ENCODE measurements at places on chromosomes 6 and 20. TPM values are rescaled to one million over a fixed set of nuclear protein-coding genes. Genes with fewer than 3 reads are reported as not detected.

Gene CFAP206
- not detected for total RNA-seq

DNA sequence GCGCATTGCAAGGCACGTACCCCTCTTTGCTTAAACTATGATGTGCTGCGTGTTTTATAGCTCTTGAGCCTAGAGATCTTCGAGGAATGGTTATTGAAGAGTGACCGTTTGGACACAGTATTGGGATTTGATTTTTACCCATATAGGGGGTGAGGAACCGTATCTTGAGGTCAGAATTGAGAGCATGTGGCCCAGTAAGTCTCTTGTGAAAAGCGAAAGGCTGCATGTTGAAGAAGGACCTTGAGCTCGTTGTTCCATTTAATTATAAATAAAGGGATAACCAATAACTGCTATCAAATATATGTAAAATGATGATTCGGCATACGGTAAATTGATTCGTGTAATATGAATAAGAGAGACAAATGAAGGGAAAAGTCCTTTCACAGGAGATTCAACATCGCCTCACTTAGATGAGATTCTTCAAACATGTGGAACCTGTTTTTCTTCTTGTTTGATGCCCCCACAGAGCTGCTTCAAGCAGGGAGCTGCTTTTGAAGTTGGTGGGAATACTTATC lies 66.6 kb downstream of the AKAP12 start:
- H3K4me1 ChIP-seq, result no peaks in the 10 kb centered on the region
- H3K36me3 ChIP-seq, result no peaks in the 10 kb centered on the region
- no peak overlapping the region for H3K4me3 ChIP-seq
- no peaks in the 10 kb centered on the region for H3K27me3 ChIP-seq
- DNase-seq, result no peak

DNA sequence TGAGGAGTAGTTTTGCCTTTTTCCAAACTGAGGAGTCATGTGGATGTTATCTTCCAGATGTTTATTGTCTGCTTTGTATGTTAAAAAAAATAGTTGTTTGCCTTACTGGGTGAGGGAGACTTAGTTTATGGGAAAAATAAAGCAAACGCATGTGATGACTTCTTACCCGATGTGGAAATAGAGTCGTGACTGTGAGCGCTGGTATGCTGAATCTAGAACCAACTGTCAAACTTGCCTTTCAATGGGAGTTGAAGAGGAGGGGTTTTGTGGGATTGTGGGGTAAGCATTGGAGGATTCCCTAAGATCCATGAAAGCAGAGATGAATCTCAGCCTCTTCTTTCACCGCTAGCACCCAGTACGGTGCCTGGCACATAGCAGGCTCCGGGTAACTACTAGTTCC lies 5.3 kb downstream of the DCBLD1 start:
- peaks cover 28% of the 10 kb centered on the region for H3K27me3 ChIP-seq
- no peak overlapping the region for H3K4me3 ChIP-seq
- no peaks in the 10 kb centered on the region for H3K36me3 ChIP-seq
- H3K27ac ChIP-seq, result no peak overlapping the region

DNA sequence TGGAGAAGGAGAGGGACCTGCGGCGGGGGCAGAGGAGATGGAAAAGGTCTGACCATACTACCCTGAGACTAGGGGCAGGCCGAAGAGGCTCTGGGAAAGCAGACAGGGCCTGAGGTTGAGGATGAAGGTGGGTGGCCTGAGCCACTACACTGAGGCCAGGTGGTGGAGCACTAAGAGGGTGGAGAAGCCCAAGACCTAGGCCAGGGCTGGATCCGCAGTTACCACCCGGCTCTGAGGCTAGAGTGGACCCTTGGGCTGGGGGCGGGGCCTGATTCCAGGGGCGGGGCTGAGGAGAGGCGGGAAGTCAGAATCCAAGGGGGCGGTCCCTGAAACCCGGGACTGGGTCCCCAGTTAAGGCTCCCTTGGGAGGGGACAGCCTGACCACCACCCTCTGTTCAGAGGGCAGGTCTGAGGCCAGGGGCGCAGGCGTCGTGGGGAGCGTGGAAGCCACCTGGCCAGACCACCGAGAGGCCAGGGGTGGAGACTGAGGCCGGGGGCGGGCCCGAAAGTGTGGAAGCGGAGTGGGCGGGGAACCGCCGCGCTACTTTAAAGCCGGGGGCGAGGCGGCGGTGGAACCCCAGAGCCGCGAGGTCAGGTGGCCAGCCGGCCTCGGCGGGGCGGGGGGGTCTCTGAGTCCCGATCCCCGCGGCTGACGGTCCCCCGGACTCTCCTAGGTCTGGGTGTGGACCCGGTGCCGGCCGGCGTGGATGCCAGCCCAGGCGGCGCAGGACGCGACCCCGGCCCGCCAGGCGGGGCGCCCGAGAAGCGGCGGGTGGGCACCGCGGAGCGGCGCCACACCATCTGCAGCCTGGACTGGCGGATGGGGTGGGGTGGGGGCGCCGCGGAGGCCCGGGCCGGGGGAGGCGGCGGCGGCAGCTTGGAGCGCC lies 8.3 kb downstream of the CCM2L start:
- peak overlapping the region; percentile 60 for H3K4me3 ChIP-seq
- peak; percentile 64 for DNase-seq
- no peak overlapping the region for H3K27ac ChIP-seq
- peaks cover 56% of the 10 kb centered on the region for H3K27me3 ChIP-seq
- H3K36me3 ChIP-seq, result no peaks in the 10 kb centered on the region
